ENCODE measurements at places on chromosomes 5 and 9. TPM values are rescaled to one million over a fixed set of nuclear protein-coding genes. Genes with fewer than 3 reads are reported as not detected.

Gene TTLL11
- 4.8 TPM for total RNA-seq

Gene C9orf78
- 39.8 TPM for total RNA-seq

Gene SH3RF2
- 1.2 TPM for total RNA-seq

Gene ZNF879
- total RNA-seq = 7.1 TPM

Gene DDX4
- not detected for total RNA-seq

Gene MAPK9
- total RNA-seq = 27.6 TPM

Gene ACTL7B
- not detected for total RNA-seq

Gene PRDM9
- not detected for total RNA-seq

Gene SHB
- total RNA-seq = 13.9 TPM

Gene DCAF10
- 26.6 TPM for total RNA-seq

Gene ASTN2
- total RNA-seq = 11.3 TPM

Gene IZUMO3
- not detected for total RNA-seq

Gene SHISAL2B
- total RNA-seq = not detected

Gene NAIP
- 3.8 TPM for total RNA-seq

Gene BTNL3
- not detected for total RNA-seq

Gene CCDC180
- total RNA-seq = 2.5 TPM

Gene FABP6
- total RNA-seq = not detected

Gene GDF9
- total RNA-seq = under 0.01 TPM

Gene TEX48
- total RNA-seq = not detected

Gene WDR38
- total RNA-seq = not detected

Gene NR5A1
- not detected for total RNA-seq

Gene NR6A1
- total RNA-seq = 0.26 TPM

Gene PIP5KL1
- total RNA-seq = 2.5 TPM

Gene SFXN1
- 53.7 TPM for total RNA-seq

Gene SPINK13
- total RNA-seq = not detected
